ENCODE measurements at places on chromosomes 3 and 15.

GRCh38 chr3:105747696-105748095, 121.1 kb downstream of the CBLB start:
- no peak for DNase-seq

- no peak for DNase-seq
Observed at GRCh38 chr15:39108021-39108420, 472.9 kb upstream of the THBS1 start.

DNA sequence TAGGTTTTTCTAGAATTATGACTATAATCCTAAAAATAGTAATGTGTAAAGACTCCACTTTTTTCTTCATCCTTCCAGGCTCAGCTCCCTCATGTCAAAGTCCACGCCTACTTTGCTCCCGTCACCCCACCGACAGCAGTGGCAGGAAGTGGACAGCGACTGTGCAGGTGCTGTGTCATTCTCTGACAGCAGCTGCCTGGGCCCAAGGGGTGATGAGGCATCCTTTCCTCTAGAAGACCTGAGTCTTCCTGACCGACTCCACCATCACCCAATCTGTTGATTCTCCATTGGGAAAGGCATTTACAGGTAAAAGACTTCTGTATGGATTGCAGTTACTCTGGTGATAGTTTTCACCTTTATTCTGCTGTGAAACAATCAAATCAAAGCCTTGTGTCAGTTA, 54.8 kb downstream of the UBP1 start:
- peak; percentile 57 for DNase-seq

DNA sequence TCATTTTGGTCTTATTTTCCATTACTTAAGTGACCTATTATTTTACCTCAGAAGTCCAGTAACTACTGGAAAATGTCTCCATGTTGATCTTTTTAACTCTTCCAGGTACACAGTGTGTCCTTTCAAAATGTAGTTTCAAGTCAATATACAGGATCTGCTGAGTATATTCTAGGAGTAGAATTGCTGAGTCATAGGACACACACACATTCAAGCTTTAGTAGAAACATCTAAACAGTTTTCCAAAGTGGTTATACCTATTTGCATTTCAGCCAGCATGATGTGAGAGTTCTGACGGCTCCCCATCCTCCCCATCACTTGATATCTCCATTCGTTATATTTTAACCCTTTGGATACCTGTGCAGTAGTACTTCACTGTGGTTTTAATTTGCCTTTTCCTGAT, 271.9 kb downstream of the MCTP2 start:
- DNase-seq, result no peak

DNA sequence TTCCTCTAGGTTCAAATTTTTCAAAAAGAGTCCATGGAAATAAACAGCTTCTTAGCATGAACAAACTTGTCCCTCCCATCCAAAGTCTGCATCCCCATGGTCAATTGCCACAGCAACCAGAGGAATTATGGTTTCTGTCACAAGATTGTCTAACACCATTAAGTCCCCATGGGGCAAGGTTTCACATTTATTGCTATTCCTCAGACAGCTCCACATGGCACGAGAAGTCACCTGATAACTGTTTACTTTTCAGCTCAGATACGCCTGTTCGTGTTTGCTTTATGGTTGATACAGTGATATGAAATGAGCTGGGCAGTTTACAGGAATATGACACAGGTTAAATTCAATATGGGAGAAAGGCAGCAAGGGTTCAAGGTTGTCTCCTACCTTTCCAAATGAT, 37.9 kb upstream of the MUC13 start:
- DNase-seq, result no peak

- no peak for DNase-seq
Observed at GRCh38 chr3:164929642-164930041, 148.7 kb downstream of the SI start.

DNA sequence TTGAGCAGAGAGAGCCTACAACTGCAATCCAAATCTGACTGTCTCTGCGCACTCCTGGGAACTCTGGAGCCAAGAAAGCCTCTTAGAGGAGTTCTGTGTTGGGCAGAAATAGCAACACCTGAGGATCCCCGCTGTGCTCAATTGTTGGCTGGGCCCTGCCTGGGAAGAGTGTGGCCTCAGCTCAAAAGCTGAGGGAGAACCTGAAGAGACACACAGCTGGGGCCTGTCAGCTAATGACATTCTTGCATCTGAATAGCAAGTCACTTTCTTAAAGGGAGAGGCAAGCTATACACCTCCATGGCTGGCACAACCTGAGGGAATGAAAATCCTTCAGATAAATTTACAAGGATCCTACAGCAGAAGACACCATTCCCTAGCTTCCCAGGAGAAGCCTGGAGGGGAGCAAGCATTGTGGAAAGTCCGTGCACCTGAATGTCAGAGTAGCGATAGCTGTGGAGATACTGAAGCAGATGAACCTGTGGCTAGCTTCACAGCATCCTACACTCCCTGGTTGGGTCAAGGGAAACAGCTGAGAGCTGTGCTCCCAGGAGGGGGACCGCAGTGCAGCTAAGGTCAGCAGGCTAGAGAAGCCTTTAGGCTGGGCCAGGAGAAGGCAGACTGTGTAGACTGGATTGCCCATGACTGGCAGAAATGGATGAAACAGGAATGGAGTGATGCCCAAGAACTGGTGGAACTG, 159.9 kb upstream of the PFN2 start:
- DNase-seq, result no peak

GRCh38 chr3:127556565-127556964, 34.0 kb downstream of the TPRA1 start:
- no peak for DNase-seq

DNA sequence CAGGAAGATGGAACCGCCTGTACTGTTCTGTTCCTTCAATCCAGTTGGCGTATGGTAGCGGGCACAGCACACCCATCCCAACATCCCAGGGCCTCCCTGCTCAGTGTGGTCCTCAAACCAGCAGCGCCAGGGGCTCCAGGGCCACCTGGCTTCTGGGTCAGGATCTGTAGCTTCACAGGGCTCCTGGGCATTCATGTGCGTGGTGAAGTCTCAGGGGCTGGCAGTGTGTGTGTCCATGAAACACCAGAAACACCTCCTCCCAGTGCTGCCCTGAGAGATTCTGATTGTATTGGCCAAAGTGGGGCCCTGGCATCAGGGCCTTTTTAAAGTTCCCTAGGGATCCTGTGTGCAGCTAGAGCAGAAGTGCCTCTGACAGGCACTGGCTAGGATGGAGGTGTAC, 42.1 kb downstream of the ABTB1 start:
- DNase-seq, result no peak

DNA sequence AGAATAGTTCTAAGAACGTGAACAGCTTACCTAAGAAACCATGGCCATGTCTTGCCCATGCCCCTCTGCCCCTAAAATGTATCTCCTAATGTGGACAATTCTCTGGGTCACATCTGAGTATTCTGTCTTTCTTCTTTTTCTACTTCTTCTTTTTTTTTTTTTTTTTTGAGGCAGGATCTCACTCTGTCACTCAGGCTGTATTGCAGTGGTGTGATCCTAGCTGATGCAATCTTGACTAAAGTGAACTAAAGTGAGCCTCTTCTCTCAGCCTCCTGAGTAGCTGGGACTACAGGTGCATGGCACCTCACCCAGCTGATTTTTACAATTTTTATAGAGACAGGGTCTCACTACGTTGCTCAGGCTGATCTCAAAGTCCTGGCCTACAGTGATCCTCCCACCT, 204.8 kb upstream of the ZPLD1 start:
- DNase-seq, result no peak

DNA sequence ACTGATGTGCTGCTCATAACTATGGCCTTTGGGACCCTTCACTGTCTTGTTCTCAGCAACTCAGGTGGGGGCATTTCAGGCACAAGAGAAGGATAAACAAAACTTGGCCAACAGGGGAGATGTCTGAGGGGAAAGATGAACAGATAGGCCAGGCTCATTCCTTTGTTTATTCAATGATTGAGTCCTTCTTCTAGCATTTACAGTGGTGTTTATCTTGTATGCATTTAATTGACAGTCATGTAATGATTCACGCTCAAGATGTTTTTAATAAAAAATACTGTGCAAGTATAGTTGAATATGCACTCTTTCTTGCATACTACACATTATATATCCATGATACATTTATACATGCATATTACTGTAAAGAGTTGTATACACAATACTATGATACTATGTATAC, 44.5 kb downstream of the RHCG start:
- DNase-seq, result no peak

GRCh38 chr15:60809375-60809774, 330.4 kb upstream of the ICE2 start:
- DNase-seq, result no peak

- DNase-seq, result no peak
Observed at GRCh38 chr3:120854908-120855526, 53.0 kb upstream of the STXBP5L start.

GRCh38 chr3:59326246-59327024, 276.6 kb upstream of the CFAP20DC start:
- DNase-seq, result no peak

DNA sequence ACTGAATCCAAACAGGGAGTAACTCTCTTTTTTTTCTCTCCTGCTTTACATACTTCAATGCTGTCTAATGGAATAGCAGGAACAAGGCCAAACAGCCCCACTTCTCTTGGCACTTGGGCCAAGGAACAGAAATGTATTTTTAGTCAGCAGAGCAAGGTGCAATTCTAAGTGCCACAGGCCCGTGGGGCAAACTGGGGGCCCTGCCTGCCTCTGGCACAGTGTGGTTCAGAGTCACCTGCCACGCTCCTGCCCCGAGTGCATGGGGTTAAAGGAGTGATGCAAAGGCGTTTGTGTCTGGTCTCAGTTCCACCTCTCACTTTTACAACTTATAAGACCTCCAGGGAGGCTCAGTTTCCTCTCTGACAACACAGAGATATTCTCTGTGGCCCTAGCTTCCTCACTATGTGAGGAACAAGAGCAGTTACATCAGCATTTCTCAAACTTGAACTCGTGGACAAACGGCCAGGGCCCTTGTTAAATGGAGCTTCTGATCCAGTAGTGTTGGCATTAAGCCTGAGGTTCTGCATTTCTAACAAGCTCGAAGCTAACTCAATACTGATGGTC, 51.3 kb downstream of the LRIG1 start:
- DNase-seq, result no peak

DNA sequence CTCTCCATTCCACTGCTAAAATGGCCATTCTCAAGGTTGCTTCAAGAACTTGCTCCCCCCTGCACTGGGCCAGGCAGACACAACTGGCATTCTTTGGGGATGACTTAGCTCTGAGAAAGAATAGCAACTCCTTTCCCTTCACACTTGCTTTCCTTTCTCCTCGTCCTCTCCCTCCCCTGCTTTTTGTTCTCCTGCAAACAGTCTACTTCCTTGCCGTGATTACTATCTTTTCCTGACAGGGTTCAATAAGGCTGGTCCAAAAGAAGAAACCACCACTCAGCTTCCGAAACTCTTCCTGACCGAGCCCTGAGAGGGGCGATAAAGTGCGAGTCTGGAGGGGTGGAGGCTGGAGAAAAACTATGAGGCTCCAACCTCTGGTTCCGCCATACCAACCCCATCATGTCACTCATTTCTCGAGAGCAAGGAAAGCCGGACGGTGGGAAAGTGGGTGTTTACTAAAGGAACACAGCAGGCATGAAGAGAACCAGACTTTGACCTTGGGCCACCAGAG, 5.0 kb downstream of the AMOTL2 start:
- no peak for DNase-seq

GRCh38 chr15:61736790-61737189, 323.5 kb downstream of the VPS13C start:
- DNase-seq, result no peak

- DNase-seq, result no peak
Observed at GRCh38 chr3:186742618-186743380, 25.6 kb downstream of the KNG1 start.

GRCh38 chr3:55598224-55598623, 111.1 kb upstream of the WNT5A start:
- DNase-seq, result no peak

- DNase-seq, result no peak
Observed at GRCh38 chr15:88613074-88613944, 7.8 kb upstream of the AEN start.

- no peak for DNase-seq
Observed at GRCh38 chr15:65991721-65992483, 122.6 kb downstream of the RAB11A start.

- peak; percentile 48 for DNase-seq
Observed at GRCh38 chr3:42498791-42499477, 3.5 kb upstream of the VIPR1 start.

DNA sequence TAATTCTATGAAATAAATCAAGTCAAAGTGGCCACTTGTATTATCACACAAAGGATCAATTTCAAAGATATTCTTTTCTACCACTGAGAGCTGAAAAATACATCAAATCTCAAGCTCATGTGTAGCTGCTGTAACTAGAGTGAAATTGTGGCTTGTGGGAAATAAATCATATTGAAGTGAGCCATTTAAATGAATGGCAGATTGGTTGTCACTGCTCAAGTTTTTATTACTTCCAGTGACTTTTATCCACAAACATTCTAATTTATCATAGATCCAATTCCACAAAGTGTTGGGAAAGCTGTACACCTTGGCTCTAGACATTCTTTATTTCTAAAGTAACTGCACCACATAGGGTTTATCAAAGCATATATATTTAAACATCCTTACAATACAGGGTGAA, 285.4 kb downstream of the CNTN3 start:
- no peak for DNase-seq
